ENCODE measurements at places on chromosomes 12 and 14.

DNA sequence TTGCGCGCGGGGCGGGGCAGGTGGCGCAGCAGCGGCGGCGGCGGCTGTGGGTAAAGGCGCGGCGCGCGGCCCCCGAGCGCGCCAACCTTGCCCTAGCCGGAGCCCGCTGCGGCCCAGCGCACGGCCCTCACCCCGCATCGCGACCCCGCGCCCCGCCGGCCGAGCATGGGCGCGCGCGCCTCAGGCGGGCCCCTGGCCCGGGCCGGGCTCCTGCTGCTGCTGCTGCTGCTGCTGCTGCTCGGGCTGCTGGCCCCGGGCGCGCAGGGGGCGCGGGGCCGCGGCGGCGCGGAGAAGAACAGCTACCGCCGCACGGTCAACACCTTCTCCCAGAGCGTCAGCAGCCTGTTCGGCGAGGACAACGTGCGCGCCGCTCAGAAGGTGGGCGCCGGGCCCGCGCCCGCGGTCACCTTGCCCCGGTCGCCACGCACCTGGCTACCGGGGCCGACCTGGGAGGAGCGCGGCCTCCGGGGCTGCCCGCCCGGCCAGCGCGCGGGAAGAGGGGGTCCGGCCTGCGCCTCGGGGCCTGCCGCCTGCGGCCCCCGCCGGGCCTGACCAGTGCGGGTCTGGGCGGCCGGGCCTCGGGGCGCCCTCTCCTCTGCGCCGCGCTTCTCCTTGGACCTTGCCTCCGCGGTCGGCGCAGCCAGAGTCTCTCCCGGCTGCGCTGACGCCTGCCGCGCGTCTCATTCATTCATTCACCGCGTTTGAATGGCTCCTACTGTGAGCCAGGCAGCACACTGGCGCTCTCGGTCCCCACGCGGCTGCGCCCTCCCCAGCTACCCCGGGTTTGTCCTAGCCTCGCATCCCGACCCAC, at the start of gene BRI3BP:
Gene BRI3BP (plus strand): TSS at position 20 of the 811 bp plus-strand sequence. CDS start 146 bp downstream, at position 166.
- DNase-seq, result no peak

GRCh38 chr12:41277100-41277945, 89.2 kb downstream of the PDZRN4 start:
- DNase-seq, result peak; percentile 8

DNA sequence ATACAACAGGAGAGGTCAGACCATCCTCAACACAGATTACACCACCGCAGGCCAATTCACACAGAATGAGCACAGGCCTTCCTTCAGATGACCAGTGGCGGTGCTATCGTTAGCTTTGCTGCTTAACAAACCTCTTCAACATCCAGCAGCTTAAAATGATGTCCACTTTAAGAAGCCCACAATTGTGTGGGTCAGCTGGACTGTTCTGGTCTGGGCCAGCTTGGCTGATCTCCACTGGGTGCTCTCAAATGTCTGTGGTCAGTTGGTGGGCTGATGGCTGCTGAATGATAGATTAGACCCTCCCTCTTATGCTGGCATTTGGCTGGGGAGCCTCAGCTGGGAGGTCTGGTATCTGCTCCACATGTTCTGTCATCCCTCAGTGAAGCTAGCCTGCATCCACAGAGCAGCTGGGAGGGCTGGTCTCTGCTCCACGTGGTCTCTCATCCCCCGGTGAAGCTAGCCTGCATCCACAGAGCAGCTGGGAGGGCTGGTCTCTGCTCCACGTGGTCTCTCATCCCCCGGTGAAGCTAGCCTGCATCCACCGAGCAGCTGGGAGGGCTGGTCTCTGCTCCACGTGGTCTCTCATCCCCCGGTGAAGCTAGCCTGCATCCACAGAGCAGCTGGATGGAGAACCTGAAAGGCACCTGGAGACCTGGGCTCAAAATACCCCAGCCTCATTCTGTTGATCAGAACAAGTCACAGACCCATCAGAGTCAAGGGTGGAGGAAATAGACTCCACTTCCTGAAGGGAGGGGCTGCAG, 203.6 kb upstream of the DIO3 start:
- no peak for DNase-seq

- DNase-seq, result no peak
These were observed 52.1 kb downstream of the HSPB8 start for GRCh38 chr12:119230807-119231206.

- peak; percentile 44 for DNase-seq
These were observed 60.8 kb downstream of the FLRT2 start for GRCh38 chr14:85590784-85591183.

DNA sequence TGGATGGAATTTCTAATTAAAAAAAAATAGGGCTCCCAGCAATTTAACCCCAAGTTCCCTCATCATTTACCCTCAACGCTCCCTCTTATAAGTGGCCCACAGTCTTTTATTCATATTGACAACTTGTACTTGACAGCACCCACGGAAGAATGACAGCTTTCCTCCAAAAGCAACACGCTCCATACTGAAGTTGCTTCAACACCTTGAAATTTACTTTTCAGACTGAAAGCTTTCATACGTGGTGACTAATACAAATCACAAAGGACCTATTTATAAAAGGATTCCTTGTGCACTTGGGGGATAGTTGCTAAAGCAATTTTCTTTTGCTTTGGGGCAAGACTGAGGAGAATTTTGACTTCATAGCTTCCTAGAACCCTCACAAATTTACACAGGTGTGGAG, 1629.4 kb upstream of the SEL1L start:
- no peak for DNase-seq

GRCh38 chr12:45343269-45344051, 127.6 kb downstream of the ANO6 start:
- no peak for DNase-seq

- DNase-seq, result peak; percentile 38
These were observed 1.9 kb downstream of the DUSP16 start for GRCh38 chr12:12560587-12561370.

DNA sequence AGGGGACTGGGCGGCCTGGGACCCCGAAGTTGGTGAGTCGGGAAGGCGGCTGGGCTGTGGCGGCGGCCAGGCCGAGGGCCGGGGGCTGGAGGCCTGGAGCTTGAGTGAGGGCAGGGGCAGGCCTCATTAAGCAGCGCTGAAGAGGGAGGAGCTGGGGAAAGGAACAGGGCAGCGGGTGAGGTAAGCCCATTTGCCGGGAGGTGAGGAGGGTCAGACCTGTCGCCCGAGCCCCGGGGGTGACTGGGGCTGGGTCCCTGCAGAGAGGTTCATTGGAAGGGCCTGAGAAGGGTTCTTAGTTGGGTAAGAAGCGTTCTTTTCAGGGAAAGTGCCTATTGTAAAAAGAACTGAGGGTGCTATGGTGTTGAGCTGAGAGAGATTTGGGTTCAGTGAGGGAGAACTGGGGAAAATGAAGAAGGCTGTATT, 441 bp downstream of the RAB5B start:
- no peak for DNase-seq

DNA sequence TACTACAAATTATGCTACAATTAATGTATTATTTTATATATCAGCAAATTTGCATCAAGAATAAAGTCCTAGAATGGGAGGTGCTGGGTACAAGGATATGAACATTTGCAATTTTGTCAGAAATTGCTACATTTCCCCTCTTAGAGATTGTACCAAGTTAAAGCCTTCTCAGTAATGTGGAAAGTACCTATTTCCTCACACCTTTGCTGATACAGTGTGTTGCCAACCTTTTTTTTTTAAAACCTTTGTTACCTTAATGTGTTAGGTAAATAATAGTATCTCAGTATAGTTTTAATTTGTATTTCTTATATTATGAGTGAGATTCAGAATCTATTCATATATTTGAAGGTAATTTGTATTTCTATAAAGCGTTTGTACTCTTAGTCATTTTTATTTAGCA, 95.4 kb upstream of the HIF1A start:
- no peak for DNase-seq

DNA sequence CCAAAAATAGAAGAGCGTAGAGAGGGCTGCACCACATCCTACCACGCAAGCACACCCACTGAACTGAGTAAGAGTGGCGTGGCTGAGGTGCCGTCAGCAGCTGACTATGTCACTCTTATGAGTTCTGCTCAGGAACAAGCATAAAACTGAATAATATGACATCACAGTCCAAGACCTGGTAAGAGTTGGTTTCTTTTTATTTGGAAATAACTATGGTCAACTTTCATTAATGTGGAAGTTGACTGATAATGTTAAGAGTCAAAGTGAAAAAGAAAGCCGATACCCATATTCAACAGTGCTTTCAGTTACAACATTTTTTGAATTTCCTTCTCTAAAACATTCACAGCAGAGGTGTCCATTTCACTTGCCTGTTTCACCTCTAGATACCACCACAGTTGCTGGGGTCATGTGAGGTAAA, 44.6 kb downstream of the GNS start:
- no peak for DNase-seq
